ENCODE measurements at places on chromosomes 12 and 14.

- no peak for DNase-seq
Measured at GRCh38 chr14:90924621-90925340, 108.6 kb upstream of the TTC7B start.

GRCh38 chr12:110566993-110567392, 16.1 kb downstream of the PPTC7 start:
- no peak for DNase-seq

DNA sequence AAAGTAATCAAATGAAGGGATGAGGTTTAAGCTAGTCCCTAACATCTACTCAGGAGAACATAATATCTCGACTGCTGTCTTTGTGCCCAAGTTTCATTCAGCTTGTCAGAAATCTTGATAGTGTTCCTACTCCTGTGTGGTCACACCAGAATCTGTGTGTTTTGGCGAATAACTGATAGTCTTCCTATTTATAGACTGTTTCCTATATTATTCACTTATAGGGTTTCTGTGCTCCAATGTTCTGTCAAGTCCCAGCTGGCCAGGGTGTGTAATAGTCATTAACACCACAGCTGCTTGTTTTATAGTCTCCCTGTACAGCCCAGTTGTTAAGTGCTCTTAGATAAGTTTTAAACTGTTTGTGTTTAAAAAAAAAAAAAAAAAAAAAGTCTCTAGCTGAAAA, 45.9 kb downstream of the GPR135 start:
- no peak for DNase-seq

- no peak for DNase-seq
Measured at GRCh38 chr14:22384167-22384549, 204.9 kb downstream of the DAD1 start.

DNA sequence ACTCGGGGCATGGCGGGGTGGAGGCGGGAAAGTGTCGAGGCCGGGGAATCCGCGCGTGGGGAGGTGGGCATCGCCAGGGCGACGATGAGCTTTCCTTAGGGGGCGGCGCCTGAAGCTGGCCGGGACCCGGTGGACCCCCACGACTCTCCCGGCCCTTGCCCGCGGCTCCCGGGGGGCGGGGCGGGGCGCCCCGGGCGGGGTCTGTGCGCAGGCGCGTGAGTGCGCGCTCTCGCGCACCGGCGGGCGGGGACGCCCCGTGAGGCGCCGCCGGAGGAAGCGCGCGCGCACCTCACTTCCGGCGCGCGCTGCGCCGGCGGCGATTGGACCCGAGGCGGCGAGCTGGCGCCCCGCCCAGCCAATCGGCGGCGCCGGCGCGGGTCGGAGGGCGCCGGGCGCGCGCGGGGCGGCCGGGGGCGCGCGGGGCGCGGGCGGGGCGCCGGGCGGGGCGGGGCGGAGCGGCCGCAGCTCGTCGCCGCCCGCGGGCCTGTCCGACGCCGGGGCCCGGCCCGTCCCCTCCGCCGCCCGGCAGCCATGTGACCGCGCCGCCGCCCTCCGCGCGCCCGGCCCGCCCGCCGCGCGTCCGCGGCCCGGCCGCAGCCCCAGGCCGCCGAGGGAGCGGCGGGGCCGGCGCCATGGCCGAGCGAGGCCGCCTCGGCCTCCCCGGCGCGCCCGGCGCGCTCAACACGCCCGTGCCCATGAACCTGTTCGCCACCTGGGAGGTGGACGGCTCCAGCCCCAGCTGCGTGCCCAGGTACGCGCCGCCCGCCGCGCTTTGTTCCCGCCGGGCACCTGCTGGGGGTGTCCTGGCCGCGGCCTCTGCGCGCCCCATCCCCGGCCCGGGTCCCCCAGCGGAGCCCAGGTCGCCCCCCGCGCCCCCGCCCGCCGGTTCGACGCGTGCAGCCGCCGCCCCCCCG, at the start of gene PACS2:
TSS of gene PACS2 (plus strand) at position 462 of the 914 bp plus-strand sequence. CDS start at position 633, 171 bp downstream.
- DNase-seq: peak; percentile 75

DNA sequence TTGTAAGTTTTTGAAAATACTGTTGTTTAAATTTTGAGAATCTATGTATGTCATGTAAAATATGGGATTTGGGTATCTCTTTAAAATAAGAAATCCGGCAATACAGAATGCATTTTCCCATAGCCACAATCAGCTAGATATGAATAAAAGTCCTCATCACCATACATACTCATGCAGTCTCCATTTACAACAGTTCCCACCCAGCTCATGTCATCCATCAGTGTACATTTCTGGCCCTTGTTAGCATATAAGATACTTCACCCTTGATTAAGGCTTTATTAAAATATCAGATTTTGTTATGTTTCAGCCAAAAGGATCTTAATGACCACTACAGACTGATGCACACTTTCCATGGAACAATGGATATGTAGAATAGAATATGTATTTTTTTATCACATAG, 218.0 kb downstream of the DPY19L2 start:
- DNase-seq: no peak

DNA sequence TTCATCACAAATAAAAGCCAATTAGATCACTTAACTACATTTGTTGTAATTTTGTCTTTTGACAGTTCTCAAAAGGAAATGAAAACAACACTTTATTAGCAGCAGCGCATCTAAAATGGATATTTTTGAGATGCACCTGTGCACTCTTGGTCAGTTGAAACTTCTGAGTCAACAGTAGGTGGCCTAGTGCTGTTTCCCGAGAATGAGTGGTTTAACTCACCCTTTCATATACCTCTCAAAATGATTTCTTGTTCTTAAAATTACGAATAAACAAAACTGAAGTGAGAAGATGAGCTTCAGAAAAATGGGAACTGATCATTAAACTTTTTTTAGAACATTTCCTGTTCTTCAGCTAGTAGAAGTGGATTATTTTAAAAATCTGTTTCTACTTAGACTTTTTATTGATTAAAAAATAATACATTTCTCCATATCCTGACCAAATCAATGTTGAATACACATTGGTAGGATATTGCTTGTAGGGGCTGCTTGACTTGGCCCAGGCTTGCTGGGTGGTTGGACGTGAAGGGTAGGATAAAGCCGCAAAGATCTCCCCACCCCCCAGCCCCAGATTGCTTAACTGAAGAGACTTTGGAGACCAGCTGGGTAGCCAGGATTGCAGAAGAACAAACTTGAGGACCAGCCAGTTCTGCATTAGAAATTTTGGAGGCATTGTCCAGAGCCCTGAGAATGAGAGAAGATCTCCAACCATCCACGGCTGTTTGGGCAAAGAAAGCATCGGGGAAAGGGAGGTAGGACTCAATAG, 22.3 kb upstream of the STK38L start:
- no peak for DNase-seq

Measured in fibroblast of skin of left biceps (primary cell).